ACHN (cell line): ENCODE measurements at places on chromosomes 2 and 18.
A peak's percentile ranks its signal among the peaks of the same experiment; 100 is the strongest.

GRCh38 chr2:38174646-38175423 lies 98.9 kb upstream of the CYP1B1 start:
- peak; percentile 86 for DNase-seq

GRCh38 chr2:124050833-124051497 lies 25.9 kb downstream of the CNTNAP5 start:
- no peak for DNase-seq

- no peak for DNase-seq
Measured at GRCh38 chr2:23526835-23527790, 142.1 kb downstream of the KLHL29 start.

- DNase-seq, result peak; percentile 65
Measured at GRCh38 chr18:72762515-72763122, 105.2 kb downstream of the NETO1 start.

DNA sequence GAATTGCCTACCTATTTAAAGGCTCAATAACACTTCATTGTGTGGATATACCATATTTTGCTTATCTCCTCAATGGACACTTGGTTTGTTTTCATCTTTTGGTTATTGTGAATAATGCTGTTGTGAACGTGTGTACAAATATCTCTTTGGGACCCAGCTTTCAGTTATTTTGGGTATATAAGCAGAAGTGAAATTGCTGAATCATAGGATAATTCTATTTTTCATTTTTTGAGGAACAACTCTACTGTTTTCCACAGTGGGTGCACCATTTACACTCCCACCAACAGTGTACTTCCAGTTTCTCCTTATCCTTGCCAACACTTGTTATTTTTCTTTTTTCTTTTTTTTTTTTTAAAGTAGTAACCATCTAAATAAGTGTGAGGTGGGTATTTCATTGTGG lies 29.0 kb downstream of the PTPN4 start:
- no peak for DNase-seq

DNA sequence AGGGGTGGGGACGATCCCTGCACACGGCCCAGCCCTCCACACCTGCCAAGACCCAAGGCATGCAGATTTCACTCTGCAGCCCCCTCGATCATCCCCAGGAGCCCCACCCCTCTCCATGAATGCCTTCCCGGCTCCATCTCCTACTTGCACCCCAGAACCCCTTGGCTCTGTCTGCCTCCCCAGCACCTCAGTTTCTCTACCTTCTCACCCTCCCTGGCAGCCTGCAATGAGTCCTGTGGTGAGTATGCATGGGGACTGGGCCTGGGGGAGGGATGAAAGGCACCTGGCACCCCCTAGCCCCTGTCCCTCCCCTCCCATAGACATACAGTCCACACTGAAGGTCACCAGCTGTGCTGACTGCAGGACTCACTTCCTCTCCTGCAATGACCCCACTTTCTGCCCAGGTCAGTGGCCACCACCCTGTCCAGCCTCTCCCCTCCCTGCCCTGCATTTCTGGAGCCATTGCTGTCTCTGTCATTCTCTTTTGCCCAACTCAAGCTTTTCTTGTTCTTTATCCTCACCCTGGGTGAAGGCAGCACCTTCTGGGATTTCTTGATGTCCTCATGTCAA lies 1.0 kb downstream of the TEX51 start:
- DNase-seq, result no peak

GRCh38 chr2:20588918-20589871 lies 61.7 kb downstream of the HS1BP3 start:
- no peak for DNase-seq

DNA sequence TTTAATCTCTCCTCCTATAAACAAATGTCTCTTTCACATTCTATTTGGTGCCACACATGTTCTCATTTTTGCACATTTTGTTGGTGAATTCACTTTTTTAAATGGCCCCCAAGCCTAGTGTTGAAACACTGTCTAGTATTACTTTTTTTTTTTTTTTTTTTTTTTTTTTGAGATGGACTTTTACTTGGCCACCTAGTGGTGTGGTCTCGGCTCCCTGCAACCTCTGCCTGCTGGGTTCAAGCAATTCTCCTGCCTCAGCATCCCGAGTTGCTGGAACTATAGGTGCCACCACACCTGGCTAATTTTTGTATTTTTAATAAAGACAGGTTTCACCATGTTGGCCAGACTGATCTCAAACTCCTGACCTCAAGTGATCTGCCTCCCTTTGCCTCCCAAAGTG lies 273.8 kb upstream of the SLC14A2 start:
- no peak for DNase-seq

DNA sequence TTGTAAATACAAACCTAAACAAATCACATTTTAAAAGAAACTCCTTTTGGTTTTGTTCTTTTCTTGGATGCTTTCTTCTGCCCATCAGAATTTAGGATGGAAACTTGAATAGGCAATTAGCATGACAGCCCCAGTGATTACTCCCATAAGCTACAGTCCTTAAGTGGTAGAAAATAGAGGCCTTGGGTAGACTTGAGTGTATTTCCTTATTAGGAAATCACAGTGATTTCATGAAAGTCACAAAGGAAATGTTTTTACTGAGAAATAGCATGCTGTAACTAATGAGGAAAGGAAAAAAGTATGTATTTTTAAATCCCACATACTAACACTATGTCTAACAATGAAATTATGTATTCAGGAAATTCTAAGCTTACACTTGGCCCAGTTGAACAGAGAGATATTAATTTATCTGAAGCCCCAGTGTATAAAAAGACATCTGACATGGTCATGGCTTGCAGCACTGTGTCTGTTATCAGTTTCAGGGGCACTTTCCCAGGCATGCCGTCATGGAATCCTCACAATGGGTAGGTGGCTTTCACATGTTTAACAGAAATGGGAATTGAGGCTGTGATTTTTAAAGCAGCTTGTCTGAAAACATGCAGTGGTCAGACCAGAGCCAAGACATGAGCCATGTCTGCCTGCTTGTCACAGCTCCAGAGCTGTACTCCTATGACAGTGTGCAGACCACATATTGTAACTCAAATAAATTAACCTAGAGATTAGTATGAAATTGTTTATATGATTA lies 79.7 kb upstream of the TRIB2 start:
- DNase-seq, result no peak

DNA sequence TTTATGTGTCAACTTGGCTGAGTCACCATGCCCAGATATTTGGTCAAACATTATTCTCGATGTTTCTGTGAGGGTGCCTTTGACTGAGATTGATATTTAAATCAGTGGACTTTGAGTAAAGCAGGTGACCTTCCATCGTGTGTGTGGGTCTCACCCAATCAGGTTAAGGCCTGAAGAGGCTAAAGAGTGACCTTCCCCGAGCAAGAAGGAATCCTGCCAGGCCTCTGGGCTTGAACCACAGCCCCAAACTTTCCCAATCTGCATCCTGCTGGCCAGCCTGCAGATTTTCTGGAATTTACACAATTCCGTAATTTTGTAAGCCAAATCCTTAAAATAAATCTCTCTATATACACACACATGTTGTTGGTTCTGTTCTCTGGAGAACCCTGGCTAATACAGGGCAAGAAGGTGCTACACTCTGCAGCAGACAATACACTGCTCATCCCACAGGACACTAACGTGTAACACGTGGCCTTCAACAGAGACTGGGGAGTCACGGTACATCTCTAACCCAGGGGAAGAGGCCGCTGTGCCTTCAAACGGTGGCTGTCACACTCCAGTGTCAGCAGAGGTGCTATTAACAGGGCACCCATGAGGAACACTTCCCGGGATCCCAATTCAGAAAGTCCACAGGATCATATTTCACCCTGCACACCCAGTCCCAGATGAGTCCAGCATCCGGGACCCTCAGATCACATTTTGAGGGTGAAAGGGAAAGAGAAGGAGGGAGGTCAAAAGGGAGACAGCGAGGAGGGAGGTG lies 113.1 kb upstream of the ID2 start:
- no peak for DNase-seq
